Immature natural killer cell (primary cell): ENCODE measurements at places on chromosomes 16 and 17.
A peak's percentile ranks its signal among the peaks of the same experiment; 100 is the strongest.

GRCh38 chr16:30740364-30741251 lies 7.6 kb upstream of the PHKG2 start:
- peaks cover 2% of the 10 kb centered on the region for H3K4me1 ChIP-seq
- no peak overlapping the region for H3K27ac ChIP-seq
- no peaks in the 10 kb centered on the region for H3K27me3 ChIP-seq
- H3K4me3 ChIP-seq, result no peak overlapping the region

DNA sequence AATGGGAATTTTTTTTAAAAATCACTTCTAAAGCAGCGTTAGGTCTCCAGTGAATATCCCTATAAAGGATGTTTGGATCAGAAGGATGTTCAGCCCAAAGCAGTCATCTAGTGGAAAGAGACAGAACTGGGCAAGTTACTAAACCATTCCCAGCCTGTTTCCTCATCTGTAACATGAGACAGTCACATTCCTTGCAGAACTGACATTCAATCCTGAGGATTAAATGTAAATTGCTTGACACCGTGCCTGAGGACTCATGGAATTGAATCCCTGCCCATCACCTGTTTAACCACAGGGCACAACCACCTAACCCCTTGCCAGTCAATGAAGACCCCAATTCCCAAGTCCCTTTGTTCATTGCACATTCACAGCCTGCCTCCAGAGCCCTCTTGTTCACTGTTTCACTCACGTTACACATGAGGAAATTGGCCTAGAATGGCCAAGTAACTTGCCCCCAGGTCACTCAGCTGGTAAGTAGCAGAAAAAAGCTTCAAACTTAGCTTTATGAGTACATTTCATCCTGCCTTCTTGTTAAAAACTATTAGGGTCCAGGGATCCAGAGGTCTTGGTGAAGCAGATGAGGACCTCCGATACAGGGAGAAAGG lies 1.4 kb downstream of the CMTM2 start:
- H3K36me3 ChIP-seq, result peaks cover 5% of the 10 kb centered on the region
- no peak for DNase-seq
- H3K4me3 ChIP-seq, result no peak overlapping the region
- peaks cover 16% of the 10 kb centered on the region for H3K4me1 ChIP-seq
- peaks cover 9% of the 10 kb centered on the region for H3K27me3 ChIP-seq
- H3K27ac ChIP-seq, result no peak overlapping the region

DNA sequence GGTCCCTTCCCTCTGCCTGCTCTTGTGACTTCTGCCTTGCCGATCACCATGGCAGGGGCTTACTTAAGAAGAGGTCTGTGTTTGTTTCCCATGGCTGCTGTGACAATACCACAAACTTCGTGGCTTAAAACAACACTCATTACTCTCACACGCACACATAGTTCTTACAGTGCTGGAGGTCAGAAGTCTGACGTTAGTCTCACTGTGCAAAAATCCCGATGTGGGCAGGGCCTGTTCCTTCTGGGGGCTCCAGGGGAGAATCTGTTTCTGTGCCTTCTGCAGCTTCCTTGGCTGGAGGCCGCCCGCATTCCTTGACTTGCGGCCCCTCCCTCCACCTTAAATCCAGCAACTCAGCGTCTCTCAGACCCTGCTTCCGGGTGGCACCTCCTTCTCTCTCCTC lies 249.2 kb upstream of the GSE1 start:
- no peak for DNase-seq
- no peak overlapping the region for H3K27ac ChIP-seq
- H3K36me3 ChIP-seq, result no peaks in the 10 kb centered on the region
- H3K4me3 ChIP-seq, result no peak overlapping the region
- H3K27me3 ChIP-seq, result no peaks in the 10 kb centered on the region
- no peaks in the 10 kb centered on the region for H3K4me1 ChIP-seq

DNA sequence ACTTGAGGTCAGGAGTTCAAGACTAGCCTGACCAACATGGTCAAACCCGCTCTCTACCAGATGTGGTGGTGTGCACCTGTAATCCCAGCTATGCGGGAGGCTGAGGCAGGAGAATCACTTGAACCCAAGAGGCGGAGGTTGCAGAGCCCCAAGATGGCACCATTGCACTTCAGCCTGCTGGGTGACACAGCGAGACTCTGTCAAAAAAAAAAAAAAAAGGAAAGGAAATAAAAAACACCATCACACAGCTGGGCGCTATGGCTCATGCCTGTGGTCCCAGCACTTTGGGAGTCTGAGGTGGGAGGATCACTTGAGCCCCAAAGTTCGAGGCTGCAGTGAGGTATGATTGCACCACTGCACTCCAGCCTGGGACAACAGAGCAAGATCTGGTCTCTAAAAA lies 13.3 kb upstream of the SBK1 start:
- peak overlapping the region; percentile 20 for H3K27ac ChIP-seq
- H3K4me1 ChIP-seq, result peaks cover 26% of the 10 kb centered on the region
- H3K27me3 ChIP-seq, result peaks cover 10% of the 10 kb centered on the region

- no peak for DNase-seq
- H3K27me3 ChIP-seq, result peaks cover 5% of the 10 kb centered on the region
- H3K4me3 ChIP-seq, result no peak overlapping the region
- peaks cover 4% of the 10 kb centered on the region for H3K4me1 ChIP-seq
- no peak overlapping the region for H3K27ac ChIP-seq
Measured at GRCh38 chr17:73566905-73567782, 77.1 kb downstream of the SDK2 start.

- no peaks in the 10 kb centered on the region for H3K36me3 ChIP-seq
- H3K27ac ChIP-seq, result no peak overlapping the region
- H3K4me1 ChIP-seq, result no peaks in the 10 kb centered on the region
- H3K4me3 ChIP-seq, result no peak overlapping the region
- DNase-seq, result no peak
Measured at GRCh38 chr16:67311607-67312488, 14.7 kb downstream of the KCTD19 start.

GRCh38 chr16:68972720-68973119 lies 129.4 kb downstream of the TANGO6 start:
- no peak for DNase-seq
- peaks cover 1% of the 10 kb centered on the region for H3K4me1 ChIP-seq
- peaks cover 2% of the 10 kb centered on the region for H3K27me3 ChIP-seq
- H3K4me3 ChIP-seq, result no peak overlapping the region

DNA sequence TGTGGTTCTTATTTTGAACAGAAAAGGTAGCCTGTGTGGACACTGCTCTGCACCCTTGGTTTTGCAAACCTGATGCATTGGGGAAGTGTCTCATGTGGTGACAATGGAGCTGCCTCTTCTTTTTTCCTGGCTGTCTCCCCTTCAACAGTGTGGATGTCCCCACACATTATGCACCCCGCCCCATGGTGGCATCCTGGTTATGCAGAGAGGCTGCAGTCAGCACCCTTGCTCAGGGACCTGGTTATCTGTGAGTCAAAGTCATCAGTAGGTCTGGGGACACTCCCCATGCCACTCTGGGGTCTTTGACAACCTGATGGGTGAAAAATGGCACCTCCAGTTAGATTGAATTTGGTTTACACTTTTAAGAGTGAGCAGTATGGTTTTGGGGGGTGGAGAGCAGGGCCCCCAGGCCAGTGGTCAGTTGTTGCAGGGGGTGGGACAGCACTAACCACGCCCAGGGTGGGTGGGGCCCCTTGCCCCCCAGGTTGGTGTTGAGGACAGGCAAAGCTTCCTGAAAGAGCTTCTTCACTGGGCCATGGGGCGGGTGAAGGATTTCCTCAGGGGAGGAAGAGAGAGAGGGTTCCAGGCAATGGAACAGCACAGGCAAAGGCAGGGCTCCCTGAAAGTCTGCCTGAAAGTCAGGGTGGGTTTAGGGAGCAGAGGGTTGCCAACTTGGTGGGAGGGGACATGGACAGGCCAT lies 24.6 kb upstream of the KCNJ12 start:
- no peaks in the 10 kb centered on the region for H3K36me3 ChIP-seq
- no peak for DNase-seq
- peak overlapping the region; percentile 31 for H3K27ac ChIP-seq

DNA sequence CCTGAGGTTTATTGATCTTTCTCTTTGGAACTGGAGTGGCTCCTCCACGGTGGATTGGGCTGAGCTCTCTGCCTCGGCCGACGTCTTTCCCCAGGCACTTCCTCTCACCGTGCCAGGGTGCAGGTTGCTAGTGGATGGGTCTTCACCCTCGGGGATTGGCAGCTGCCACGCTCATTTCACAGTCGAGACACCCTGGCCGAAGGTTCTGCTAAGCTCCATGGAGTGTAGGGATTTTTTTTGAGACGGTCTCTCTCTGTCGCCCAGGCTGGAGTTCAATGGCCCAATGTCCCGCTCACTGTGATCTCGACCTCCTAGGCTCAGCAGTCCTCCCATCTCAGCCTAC lies 280.8 kb downstream of the SEC14L1 start:
- DNase-seq, result no peak
- peak overlapping the region; percentile 79 for H3K27ac ChIP-seq
- peaks cover 62% of the 10 kb centered on the region for H3K4me1 ChIP-seq
- no peaks in the 10 kb centered on the region for H3K27me3 ChIP-seq
- H3K36me3 ChIP-seq, result no peaks in the 10 kb centered on the region
- H3K4me3 ChIP-seq, result peak overlapping the region; percentile 79

GRCh38 chr17:47741109-47741792 lies 8.2 kb downstream of the TBX21 start:
- peak; percentile 78 for DNase-seq
- H3K4me1 ChIP-seq, result peaks cover 95% of the 10 kb centered on the region
- peaks cover 14% of the 10 kb centered on the region for H3K27me3 ChIP-seq
- peak overlapping the region; percentile 92 for H3K27ac ChIP-seq
- H3K4me3 ChIP-seq, result peak overlapping the region; percentile 100

- peak overlapping the region; percentile 80 for H3K27ac ChIP-seq
- peak overlapping the region; percentile 63 for H3K4me3 ChIP-seq
- peaks cover 11% of the 10 kb centered on the region for H3K27me3 ChIP-seq
- peaks cover 14% of the 10 kb centered on the region for H3K4me1 ChIP-seq
Measured at GRCh38 chr16:15435216-15435864, 952 bp downstream of the BMERB1 start.

DNA sequence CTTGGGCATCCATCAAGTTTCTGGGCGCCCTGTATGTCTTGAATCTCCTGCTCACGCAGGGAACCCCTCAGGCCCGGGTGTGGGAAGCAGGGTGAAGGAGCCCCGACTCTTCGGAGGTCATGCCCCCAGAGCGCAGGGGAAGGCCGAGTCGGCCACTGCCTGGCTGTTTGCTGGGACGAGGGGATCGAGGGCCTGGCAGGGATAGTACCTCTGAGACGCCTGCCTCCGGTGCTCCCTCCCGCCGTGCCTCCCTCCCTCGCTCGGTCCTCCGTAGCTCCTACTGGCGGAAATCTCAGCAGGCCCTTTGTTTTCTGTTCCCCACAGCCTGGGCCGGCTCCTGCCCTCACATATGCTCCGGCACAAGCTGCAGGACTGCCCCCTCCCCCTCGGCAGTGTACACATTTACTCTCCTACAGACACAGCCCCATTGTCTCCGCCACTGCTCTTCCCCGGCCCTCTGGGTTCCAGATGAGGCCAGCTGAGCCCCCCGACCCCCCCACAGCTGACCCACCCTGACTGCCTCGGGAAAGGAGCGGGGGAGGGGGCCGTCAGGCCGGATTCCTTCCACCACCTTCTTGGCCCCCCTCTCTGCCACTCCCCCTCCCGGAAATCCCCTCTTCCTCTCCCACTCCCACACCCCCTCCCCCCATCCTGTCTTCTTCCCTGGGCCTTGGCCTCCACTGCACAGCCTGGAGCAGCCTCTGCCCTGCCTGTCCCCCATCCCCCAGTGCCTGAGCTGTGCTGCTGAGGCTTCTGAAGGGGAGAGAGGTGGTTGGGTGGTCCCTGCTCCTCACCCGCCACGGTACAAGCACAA lies 1.4 kb downstream of the TRAF4 start:
- peaks cover 10% of the 10 kb centered on the region for H3K4me1 ChIP-seq
- DNase-seq, result no peak
- H3K27me3 ChIP-seq, result peaks cover 12% of the 10 kb centered on the region
- H3K36me3 ChIP-seq, result no peaks in the 10 kb centered on the region

DNA sequence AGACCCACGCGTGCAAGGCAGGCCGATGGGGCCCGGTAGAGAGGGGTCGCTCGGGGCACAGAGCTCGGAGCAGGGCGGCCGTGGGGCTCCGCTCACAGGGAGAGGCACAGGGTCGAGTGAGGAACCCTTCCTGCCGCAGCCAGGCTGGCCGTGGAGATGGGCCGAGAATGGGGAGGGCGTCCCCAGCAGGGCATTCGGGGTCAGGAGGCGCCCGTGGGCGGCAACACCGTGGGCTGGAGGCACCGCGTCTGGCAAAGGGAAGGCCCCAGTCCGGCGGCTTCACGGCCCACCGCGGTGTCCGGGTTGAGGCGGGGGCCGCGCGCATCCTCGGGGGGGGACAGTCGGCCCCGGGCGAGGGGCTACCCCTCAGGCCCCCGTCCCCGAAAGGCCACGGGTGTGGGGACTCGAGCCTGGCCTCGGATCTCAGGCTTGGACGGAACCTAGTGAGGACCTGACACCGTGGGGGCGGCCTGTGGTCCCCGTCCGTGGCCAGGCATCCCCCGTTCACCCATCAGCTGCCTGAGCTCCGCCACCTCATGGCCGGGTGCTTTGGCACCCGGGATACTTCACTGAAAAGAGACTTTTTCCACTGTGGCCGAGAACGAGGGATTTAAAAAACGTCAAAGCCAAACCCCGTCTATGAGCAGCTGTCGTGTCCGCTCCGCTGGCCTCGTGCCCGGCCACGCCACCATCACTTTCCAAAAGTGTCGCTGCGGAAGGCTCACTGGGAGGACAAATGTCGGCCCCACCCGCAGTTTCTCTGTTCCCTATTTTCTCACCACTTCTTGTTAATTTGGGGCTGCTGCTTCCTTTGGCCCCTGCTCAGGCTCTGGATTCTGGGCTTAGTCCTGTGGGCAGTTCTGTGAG lies 73.6 kb downstream of the METRNL start:
- no peak for DNase-seq
- H3K4me1 ChIP-seq, result no peaks in the 10 kb centered on the region
- no peak overlapping the region for H3K27ac ChIP-seq
- no peak overlapping the region for H3K4me3 ChIP-seq
- H3K27me3 ChIP-seq, result peaks cover 4% of the 10 kb centered on the region

- no peak overlapping the region for H3K4me3 ChIP-seq
- H3K27me3 ChIP-seq, result peaks cover 4% of the 10 kb centered on the region
- peaks cover 4% of the 10 kb centered on the region for H3K36me3 ChIP-seq
- H3K4me1 ChIP-seq, result no peaks in the 10 kb centered on the region
- no peak for DNase-seq
Measured at GRCh38 chr16:64534180-64534780, 587.6 kb downstream of the CDH11 start.

- no peak for DNase-seq
- H3K27ac ChIP-seq, result peak overlapping the region; percentile 20
- H3K4me1 ChIP-seq, result peaks cover 3% of the 10 kb centered on the region
- H3K36me3 ChIP-seq, result peaks cover 11% of the 10 kb centered on the region
- no peaks in the 10 kb centered on the region for H3K27me3 ChIP-seq
- no peak overlapping the region for H3K4me3 ChIP-seq
Measured at GRCh38 chr17:37025847-37026530, 77.2 kb downstream of the AATF start.

DNA sequence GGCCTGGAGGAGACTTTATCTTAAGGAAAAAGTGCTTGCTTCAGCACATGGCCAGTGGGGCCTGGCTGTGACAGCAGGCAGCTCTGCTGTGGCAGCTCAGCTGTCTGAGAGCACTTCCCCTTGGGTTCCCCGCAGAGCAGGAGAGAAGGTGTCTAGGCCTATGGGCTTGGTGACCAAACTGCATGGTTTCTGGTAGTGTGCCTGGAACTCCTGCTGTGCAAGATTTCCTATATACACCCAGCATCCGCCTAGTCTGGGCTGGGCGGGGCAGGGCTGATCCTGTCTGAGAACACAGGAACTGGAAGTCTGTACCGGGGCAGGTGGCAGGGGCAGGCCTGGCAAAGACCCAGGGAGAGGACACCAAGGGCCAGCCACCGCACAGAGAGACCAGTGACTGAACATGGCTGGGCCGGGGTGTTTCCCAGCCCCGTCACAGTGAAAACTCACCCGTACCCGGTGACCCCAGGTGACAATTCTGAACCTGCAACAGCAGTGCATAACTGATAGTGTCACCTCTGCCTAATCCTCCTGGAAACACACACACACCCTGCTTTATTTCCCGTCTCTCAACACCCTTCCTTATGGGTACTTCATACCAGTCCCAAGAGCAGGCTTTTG lies 39.3 kb downstream of the CHD9 start:
- H3K36me3 ChIP-seq, result no peaks in the 10 kb centered on the region
- H3K4me1 ChIP-seq, result peaks cover 80% of the 10 kb centered on the region
- DNase-seq, result peak; percentile 42
- peak overlapping the region; percentile 87 for H3K27ac ChIP-seq
